ENCODE measurements at places on chromosomes 5 and 9. TPM values are rescaled to one million over a fixed set of nuclear protein-coding genes. Genes with fewer than 3 reads are reported as not detected.

PDE8B gene
- total RNA-seq = 0.35 TPM

SOHLH1 gene
- not detected for total RNA-seq

SLC6A19 gene
- not detected for total RNA-seq

PCDHA7 gene
- under 0.01 TPM for total RNA-seq

TAF11L6 gene
- total RNA-seq = not detected

All from epithelial cell of proximal tubule (primary cell).